ENCODE measurements at places on chromosomes 5 and 9.

DNA sequence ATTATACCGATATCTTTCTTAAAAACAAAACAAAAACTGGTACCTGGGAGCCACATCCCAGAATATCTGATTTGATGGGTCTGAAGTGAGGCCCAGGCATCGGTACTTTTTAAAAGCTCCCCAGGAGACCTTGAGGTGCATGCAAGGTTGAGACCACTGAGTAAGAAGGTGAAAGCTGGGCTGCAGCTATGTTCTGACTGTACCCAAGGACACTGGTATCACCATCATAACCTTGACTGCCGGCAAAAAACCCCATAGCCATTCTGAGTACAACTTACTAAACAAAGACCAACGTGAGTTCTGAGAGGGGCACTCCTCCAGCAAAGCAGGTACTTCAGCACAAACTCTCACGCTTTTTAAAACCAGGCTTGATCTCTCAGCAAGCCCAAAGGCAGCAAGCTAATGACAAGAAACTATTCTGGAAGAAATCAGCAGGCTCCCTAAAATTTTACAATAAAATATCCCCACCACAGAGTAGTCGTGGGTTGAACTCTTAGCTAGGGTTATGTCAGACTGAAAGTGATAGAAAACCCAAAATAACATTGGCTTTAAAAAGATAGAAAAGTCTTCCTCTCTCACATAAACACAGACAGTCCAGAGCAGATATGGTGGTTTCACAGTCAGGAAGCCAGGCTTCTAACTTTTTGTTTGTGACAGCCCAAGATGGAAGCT lies 263.9 kb downstream of the SAXO1 start:
- DNase-seq = no peak

- DNase-seq = peak; percentile 55
Observed at GRCh38 chr5:81787474-81788242, 36.8 kb upstream of the SSBP2 start.

GRCh38 chr5:158198636-158199035 lies 339.7 kb upstream of the CLINT1 start:
- DNase-seq = no peak

DNA sequence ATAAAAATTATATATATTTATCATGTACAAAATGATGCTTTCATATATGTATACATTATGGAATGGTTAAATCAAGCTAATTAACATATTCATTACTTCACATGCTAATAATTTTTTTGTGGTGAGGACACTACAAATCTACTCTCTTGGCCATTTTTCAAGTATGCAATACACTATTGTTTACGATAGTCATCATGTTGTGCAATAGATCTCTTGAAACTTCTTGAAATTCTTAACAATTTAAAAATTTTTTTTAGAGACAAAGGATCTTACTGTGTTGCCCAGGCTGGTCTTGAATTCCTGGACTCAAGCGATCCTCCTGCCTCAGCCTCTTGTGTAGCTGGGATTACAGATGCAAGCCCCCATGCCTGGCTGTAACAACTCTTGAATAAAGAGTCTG lies 45.2 kb upstream of the SHOC1 start:
- DNase-seq = no peak

GRCh38 chr9:115367780-115368525 lies 250.0 kb upstream of the TNC start:
- DNase-seq = no peak

GRCh38 chr9:14270358-14271092 lies 43.4 kb downstream of the NFIB start:
- no peak for DNase-seq

- no peak for DNase-seq
Observed at GRCh38 chr5:72698481-72698880, 118.0 kb upstream of the TNPO1 start.

DNA sequence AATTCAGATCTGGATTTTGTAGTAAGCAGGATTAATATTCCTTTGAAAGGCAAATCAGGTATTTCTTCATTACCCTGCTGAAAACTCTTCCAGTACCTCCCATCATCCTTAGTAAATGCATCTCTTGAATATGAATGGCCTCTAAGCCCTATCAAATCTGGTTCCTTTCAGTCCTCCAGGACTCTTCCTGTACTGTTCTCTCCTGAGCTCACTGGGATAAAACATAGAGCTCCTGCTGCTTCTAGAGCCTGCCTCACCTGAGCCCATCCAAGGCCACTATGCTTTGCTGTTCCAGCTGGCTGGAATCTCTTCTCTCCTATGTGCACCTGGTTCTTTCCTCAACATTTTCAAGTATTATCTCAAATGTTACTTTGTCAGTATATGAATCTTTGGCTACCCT lies 803.3 kb upstream of the CTNND2 start:
- DNase-seq = no peak

GRCh38 chr5:37836235-37836591 lies 3.6 kb downstream of the GDNF start:
- DNase-seq = no peak

- DNase-seq = no peak
Observed at GRCh38 chr5:54086191-54086590, 224.2 kb downstream of the ARL15 start.

DNA sequence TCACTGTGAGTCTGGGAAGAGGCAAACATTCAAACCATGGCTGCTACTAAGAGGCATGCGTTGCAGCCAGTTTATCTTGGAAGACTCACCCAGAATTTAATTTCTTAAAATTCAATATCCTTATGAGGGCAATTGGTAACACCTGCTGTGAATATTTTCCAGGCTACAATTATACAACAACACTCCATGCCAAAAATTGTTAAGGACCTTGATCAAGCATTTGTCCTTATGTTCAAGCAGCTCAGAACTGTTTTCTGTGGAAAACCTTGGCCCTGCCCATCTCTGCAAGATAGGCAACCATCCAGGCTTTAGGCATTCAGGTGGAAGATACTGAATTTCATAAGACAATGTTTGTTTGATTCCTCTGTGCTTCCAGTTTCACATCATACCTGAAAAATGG lies 327.8 kb downstream of the FBXL7 start:
- no peak for DNase-seq

DNA sequence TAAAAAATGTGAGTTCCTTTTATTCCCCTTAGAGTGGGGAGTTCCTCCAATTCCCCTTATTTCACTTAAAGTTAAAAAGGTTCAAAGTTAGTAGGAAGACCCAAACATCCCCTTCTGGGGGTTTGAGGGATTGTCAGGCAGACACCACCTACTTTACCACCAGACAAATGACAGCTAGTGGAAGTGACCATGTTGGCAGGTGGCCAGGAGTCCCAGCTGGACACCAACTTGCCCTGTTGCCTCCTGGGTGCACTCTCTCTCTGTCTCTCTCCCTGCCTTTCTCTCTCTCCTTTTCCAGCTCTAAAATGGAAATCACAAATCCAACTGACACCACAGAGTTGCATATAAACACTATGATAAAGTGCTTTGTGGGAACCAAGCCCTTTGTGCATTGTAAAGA lies 307.7 kb upstream of the TLE4 start:
- no peak for DNase-seq

- DNase-seq = no peak
Observed at GRCh38 chr5:30845194-30845593, 348.3 kb upstream of the CDH6 start.

DNA sequence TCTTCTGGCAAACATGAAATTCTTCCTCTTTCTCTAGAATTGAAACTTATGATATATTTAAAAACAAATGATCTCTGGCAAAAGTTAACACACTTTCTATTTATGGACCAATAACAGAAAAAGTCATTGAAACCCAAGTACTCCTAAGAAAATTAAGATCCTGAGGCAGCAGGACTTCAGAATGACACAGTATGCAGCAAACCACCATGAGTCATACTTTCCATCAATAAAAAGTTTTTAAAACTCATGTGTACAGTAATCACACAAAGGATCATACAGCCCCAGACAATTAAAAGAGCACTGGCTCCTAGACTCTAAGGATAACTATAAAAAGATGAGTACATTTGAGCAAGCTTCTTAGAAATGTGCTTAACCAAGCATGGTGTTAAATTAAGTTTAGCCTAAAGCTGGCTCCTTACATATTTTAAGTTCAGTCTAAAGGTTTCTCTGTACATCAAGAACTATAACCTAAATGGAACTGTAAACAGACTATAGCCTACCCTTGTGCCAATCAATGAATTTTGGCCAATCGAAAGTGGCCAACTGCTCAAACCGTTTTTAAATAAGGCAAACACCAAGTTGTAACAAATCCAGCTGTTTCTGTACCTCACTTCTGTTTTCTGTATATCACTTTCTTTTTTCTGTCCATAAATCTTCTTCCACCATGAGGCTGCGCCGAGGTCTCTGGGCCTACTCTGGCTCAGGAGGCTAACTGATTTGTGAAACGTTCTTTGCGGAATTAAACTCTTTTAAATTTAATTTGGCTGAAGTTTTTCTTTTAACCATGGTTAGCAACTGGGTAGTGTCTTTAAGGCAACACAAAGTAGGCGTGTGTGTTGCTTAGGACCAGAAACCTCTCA lies 232.1 kb upstream of the PIK3R1 start:
- DNase-seq = peak; percentile 39

GRCh38 chr9:127525401-127526188 lies 74.3 kb downstream of the LRSAM1 start:
- DNase-seq = peak; percentile 68

GRCh38 chr5:109694451-109694891 lies 4.7 kb downstream of the MAN2A1 start:
- no peak for DNase-seq

DNA sequence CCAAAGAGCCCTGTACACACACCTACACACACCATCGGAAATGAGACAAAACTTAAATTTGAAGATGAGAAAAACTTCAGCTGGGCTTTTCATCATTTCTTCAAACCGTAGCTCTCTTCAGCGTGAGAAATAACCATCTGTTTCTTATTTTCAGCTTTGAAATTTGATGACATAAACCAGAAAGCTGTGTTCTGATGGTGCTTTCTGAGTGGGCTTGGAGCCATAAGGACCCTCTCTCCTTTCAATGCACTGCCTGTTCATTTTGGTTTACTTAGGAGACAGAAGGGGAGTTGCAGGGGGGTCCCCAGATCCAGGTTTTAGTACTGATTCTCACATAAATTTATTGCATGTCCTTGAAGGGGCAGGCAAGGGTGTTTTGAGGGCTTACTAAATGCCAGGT lies 9.5 kb downstream of the FBXO10 start:
- DNase-seq = no peak

DNA sequence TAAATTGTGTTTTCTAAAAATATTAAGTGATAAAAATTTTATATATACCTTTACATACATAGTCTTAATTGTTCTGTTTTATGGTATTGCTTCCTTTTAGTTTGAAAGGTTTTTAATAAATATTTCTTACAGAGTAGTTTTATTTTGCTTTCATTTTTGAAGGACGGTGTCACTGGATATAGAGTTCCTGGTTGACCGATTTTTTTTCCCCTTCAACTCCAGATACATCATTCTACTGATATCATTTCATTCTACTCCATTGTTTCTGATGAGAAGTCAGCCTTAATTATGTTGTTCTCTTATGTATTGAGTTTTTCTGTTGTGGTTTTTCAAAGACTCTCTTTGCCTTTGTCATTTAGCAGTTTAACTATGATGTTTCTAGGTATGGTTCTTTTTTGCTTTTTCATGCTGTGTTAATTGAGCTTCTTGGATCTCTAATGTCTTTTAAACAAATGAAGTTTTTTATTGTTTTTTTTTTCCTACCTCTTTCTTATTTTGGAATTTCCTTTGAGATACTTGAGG lies 30.4 kb downstream of the MTREX start:
- DNase-seq = no peak

GRCh38 chr5:76674330-76675066 lies 41.4 kb upstream of the F2R start:
- DNase-seq = no peak

DNA sequence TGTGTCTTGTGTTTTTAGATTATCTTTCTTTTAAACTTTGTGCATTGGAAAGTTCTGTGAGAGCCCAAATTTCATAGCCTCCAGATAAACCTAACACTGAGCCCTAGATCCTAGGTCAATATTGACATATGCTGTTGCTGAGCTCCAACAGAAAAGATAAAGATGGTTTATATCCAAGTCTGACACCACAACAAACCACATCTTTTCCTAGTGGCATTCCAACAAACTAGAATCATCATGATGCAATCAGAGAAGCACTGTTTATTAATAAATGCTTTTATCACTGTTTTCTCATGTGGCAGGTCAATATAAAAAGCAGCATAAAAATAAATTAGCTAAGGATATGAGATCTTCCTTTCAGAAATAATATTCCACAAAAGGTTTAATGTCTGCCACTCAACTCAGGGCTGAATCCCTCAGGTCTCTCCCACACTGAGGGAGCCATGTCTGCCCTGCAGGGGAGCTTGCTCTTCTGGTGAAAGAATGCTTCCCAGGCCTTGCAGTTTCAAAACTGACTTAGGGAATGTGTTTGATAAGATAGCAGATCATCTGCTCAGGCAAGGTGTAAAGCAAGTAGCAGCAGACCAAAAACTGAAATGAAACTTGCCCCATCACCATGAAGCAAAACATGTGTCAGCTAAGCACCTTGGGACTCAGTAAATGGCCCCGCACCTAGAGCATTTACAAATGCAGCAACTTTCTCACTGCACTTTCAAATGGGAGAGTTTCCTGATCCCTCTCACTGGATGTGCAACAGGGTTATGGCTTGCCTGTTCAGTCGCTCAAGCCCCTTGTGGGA lies 493.0 kb downstream of the AGTPBP1 start:
- DNase-seq = peak; percentile 67

DNA sequence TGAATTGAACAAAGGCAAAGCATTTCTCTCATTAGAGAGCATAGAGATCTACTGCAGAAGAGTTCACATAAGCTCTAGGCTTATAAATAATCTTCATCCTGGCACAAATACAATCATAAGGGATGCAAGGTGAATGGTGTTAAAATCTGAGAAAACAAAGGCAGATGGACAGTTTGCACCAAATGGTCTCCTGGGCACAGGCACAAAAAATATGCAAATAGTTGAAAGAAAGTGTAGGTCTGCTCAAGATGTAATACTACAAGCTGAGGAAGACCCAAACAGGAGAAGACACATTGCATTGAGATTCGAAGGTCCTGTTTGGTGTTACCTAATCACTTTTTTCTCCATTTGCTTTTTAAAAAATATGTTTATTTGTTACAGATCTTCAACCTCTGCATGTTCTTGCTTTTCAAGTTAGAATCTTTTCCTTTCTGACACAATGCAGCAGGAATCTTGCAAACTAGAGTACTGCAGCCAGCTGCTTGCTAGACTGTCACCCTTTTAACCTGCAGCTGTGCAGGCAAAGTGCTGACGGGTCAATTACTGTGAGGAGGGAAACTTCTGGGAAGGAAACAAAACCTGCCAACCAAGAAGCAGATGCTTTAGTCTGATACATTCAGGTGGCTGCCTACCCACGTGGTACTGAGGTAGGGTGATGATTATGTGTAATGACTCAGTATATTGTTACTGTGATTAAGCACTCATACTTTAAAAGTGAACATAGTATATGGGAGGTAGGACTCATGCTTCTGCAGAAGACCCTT lies 1048.6 kb upstream of the SEMA6A start:
- DNase-seq = no peak

DNA sequence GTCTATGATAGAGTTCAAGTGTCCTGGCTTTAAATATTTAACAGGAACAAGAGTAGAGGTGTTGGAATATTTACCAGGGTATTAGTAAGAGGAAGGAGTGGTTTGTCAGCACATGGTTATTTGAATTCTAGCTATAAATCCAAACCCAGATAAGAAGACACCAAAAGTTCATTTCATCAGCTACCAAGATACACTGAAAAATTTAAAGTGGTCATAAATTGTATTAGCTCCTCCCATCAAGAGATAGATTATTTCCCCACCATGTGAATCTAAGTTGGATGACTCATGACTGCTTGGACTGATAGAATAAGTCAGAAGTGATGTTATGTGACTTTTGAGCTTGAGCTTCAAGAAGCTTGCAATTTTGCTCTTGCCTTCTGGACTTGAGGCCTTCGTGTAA lies 72.1 kb upstream of the GRAMD2B start:
- DNase-seq = peak; percentile 51

GRCh38 chr5:133840168-133840567 lies 128.3 kb downstream of the C5orf15 start:
- no peak for DNase-seq

- DNase-seq = peak; percentile 41
Observed at GRCh38 chr9:13282998-13283397, 3.5 kb upstream of the MPDZ start.
